C1 segment of cervical spinal cord (tissue), 14 donors: ENCODE measurements at places on chromosomes 5 and 9.

GRCh38 chr9:71819115-71819739 is 50.9 kb upstream of the CEMIP2 start:
- no peak for DNase-seq

GRCh38 chr5:95027151-95027721 is 257.7 kb downstream of the MCTP1 start:
- no peak for DNase-seq

- peak; percentile 13 for DNase-seq
Measured at GRCh38 chr5:160342413-160342941, 27.9 kb downstream of the C1QTNF2 start.

DNA sequence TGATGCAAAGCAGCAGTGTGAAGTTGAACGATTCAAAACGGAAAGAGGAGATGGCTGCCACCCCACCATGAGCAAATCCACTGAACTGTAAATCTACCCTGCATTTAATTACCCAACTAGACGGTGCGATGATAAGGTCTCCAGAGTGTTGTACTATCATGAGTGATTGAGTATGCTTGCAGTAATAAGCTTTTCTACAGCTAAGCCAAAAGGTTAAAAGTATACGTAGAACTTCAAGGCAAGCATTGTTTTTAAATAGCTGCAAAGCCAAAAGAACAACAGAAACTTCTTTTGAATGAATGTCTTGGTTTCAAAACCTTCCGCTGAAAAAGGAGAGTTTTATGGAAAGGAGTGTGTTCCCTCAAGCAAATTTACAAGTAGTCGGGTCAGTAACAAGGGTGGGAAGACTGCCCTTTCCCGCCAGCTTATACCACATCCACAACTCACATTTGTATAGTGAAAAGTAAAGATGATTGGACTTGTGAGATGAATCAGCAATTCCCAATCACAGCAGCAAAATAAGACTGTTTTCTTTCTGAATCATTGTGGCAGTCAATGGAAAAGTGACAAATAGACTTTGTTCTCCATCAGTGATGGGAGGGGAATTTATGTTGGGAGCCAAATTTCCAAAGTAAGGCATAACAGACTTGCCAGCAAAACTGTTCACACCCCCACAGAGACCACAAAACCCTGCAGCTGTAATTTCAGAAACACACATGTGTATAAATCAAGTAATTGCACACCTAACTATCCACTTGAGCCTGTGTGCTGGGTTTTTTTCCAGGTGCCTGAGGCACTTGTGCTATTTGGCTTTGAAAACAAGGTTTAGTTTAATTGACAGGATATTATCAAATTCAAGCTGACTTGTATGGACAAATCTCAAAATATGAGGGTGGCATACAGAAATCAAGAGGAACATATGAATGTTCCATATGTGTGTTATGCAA is 407.7 kb upstream of the GRAMD2B start:
- no peak for DNase-seq

- no peak for DNase-seq
Measured at GRCh38 chr5:157855404-157855994, 3.4 kb downstream of the CLINT1 start.
